AG09319 (cell line): ENCODE measurements at places on chromosomes 16 and 17.

DNA sequence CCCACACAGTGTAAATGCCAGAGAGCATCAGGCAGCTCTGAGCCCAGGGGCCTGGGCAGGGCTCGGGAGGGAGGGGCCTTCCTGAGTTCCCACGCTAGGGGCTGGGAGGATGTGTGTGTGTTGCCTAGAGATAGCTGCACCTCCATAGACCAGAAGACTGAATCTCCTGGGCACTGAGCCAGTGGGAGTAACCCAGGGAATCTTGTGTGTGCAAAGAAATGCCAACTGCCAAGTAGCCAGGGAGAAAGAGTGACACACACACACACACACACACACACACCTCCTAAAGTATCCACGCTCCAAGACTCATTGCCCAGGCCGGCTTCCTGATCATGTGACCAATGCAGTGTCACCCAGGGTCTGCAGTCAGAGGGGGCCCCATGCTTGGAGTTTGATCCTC lies 166.2 kb upstream of the RPL38 start:
- no peak for DNase-seq

- no peak for DNase-seq
Measured at GRCh38 chr17:51133365-51133764, 12.7 kb upstream of the SPAG9 start.

DNA sequence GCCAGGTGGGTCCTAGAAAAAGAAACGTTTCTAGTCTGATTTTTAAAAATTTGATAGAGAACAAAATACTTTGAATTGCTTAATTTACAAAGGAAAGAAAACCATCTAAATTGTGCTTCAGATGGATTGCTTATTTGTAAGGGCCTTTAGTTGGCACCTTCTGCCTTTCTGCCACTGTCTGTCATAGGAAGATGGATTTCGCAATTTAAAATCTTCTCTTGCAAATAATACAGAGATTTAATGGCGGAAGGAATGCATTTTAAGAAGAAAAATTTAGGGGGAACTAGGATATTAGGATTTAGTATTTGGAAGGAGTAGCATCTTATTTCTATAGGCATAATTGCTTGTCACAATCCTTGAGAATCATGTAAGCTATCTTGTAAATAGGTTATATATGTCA lies 175.5 kb upstream of the RBL2 start:
- no peak for DNase-seq

DNA sequence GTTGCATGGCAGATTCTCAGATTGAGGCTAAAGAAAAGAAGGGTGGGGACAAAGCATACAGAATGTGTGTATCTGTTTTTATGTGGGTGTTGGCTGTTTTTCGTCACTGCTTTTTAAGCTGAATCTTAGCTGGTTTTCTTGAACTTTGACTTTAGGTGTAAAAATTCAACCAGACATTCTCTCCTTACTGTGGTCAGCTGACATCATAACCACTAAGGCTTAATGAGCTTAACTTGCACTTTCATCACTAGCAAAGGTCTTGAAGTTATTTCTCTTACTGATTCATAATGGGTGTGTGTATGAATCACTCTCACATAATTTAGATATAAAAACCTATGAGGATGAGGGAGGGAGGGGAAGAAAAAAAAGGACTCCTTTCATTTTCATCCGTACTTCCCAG lies 4.0 kb upstream of the CDC6 start:
- peak; percentile 50 for DNase-seq

- DNase-seq: no peak
Measured at GRCh38 chr16:79929260-79929965, 328.9 kb upstream of the MAF start.

- DNase-seq: no peak
Measured at GRCh38 chr17:9648521-9649110, 3.3 kb downstream of the USP43 start.

DNA sequence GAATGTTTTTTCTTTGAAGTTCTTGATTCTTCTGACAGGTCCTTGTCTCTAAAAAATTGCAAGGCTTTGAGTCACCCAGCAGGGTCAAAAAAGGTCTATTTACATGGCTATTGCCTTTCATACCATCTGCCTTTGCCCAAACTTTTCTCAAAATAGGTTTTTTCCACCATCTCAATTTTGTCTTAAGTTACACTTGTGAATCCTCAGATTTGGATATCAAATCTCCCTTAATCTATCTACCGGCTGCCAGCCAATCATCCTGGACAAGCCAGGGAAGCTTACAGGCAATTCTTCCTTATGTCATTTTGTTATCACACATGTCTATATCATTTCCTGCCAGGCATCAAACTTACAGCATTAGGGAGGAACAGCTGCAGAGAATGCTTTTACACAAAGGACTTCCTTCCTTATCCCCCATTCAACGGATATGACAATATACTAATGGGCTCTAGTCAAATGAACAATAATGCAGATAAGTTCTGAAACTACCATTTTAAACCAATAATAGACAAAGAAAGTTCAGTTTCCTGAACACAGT lies 104.1 kb upstream of the CORO6 start:
- DNase-seq: no peak

DNA sequence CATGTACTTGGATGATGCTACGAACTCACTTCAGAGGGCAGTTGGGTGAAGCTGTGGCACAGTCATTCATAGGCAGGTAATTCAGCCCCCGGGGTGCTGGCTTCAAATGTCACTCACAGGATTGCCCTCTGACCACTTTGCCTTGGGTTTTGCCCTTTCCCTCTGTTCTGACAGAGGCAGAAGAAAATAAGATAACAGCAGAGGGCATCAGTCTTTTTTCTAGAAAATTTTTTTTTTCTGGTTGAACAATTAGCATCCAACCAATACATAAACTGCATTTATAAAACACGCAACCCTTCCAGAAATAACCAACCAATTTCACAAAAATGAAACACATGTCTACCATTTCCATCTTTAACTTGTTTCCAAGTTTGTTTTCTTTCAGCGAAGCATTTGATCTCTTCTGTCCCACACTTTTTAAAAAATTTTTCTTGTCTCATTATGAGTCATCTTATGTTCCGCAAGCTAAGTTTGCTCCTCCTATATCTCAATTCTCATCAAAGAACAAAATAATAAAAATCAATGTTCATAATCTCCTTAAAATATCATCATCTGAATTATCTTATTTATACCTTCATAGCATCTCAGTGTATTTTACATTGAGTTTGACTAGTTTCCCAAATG lies 15.6 kb downstream of the NACA2 start:
- no peak for DNase-seq
